Ureter (tissue), 1 donor: ENCODE measurements at places on chromosomes 1 and 21.

GRCh38 chr1:41241749-41242341, at the start of gene SCMH1:
Gene SCMH1, minus strand, starts transcription at chr1:41242306. Its CDS starts 56,173 bp downstream, at chr1:41186133.
- DNase-seq, result no peak

- DNase-seq, result no peak
Observed at GRCh38 chr1:206002160-206002559, 1.0 kb downstream of the RAB7B start.

- no peak for DNase-seq
Observed at GRCh38 chr1:233905416-233906051, 1.1 kb downstream of the SLC35F3 start.

DNA sequence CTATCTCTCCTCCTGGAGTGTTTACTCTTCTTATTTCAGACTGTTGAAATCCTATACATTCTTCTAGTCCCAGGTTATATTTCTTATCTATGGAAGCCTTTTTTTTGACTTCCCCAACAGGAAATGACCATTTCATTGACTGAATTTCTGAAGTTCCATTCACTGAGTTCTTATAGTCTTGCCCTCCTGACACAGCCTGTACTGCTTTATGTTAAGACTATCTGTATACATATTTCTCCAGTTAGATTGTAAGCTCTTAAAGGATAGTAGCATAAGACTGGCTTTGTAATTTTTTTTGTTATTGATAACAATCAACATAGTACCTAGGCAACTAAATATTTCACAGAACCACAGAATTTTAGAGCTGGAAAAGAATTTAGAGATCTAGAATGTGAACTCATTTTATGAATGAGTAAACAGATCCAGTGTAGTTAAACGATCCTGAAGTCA, 14.9 kb upstream of the MACF1 start:
- DNase-seq, result no peak

DNA sequence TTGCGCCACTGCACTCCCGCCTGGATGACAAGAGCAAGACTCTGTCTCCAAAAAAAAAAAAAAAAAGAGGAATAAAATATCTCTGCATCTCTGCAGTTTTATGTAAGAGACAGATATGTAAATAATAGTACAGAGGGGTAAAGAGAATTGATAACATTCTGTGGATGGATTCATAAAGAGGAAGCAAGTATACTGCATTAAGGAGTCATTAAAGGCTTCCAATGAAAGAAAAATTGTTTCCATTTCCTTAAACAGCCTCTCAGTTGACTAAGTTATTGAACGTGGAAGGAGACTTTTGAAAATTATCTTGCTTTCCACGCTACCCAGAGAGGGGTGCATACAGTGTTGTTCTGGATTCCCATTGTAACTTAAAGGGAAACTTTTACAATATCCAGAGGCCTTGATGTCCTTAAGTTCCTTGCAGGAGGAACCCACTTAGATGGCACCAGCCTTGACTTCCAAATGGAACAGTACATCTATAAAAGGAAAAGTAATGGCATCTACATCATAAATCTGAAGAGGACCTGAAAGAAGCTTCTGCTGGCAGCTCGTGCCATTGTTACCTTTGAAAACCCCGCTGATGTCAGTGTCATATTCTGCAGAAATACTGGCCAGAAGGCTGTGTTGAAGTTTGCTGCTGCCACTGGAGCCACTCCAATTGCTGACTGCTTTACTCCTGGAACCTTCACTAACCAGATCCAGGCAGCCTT, 13.8 kb downstream of the CEP350 start:
- no peak for DNase-seq

DNA sequence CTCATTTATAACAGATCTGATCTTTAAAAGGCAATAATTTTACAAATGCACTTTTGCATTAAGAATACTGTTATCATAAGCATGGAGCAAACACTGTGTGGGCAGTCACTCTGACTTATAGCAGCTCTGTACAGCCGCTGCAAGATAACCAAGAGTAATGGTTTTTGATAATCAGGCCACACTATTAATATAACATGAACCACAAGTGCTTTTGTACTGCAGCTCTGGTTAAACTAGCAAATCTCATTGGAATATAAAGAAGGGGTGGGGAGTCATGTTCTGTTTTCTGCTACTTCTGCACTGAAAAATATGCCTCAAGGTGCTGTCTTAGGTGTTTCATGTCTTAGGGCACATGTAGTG, 357.4 kb downstream of the LMO4 start:
- DNase-seq, result no peak
